ENCODE measurements at places on chromosomes 1 and 21.

DNA sequence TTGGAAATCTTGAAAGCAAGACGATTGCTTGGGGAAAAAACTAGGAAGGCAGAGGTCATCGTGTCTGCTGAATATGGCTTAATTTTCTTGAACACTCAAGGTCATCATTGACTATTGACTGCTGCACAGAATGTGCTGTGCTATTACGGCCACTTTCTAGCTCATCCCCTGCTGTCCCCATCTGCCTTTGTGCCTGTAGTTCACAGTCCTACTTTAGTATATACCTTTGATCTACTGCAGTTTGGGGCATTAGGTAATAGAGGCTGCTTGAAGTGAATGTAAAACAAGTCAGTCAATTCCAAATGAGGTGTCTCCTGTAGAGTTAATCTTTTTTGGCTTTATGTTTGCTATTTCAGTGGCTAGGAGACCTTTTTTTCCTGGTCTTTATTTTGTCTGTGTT is 8.3 kb downstream of the RAB4A start:
- no peak for DNase-seq

DNA sequence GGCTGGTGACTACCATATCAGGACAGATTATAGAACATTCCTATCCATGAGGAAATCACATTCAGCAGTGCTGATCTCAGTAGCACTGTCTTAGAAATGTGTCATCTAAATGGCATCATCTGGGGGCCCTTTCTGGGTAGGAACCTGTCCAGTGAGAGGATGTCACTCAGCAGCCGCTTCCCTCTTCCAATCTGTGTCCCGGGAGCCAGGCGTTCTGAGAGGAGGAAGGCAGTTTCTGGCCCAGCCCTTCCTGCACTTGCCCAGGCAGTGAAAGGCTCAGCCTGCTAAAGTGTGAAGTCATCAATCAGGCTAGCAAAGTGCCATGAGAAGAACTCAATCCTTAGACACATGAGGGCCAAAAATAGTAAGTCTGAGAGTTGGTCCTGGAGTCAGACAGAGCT is 25.6 kb downstream of the RAB4A start:
- DNase-seq, result peak; percentile 83

DNA sequence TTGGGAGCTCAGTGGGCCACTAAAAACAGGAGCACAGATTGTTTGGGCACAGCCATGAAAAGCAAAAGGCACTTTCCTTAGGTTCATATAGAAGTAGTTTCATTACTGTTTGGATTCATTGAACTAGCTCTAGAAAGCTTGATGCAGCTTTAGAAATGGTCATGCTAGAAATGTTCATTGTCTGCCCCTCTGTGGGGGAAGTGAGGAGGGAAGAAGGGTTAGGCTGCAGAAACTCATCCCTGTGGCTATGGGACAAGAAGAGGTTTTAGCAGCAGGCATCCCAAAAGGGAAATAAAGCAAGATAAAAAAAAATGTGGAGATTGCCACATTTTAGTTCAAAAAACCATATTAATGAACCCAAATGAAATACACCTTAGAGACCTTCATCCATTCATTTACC is 359.6 kb upstream of the PTBP2 start:
- DNase-seq, result no peak

DNA sequence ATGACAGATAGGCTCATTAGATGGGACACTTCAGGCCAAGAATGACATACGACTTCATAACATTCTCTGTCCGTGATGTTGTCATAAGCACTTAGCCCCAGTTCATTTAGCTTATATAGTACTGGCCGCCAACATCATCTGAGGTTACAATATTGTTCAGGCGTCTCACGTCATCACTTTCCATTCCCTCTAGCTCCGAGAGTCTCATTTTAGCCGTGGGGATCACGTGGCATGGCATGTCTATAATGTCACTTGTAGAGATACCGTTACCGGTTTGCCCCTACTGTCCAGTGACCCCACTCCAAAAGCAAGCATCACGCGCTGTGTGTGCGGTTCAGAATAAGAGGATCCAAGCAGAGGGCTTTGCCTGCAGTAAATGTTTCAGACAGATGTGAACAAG is 34.6 kb upstream of the HEATR1 start:
- no peak for DNase-seq

DNA sequence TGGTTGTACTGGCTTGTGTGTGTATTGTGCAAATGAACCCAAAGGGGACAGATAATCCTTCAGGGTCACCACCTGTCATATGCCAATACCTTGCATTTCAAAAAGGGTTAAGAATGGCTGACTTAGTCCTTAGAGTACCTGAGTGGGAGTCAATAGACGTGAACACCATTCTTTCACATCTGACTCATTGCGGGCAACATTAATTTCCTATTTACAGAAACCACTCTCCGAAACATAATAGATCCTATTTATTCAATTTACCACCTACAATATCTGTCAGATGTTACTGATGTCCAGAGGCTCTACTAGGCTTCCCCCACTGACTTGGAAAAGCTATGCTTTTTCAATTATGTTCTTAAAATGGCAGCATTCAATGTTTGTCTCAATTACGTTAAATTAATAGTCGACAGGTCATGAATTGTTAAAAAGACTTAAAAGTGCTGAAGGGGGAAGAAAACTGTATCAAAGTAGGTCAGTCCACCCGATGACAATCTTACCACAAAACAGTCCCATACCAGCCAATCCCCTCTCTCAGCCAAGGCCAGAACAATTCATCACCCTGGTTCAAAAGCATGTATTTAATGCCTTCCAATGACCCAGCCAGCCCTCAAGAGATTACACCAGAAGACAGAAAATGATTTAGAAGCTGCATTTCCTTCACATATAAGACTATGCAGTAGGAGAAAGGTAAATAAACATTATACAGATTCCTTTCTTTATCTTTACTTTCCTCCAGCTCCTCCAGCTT is 48.6 kb upstream of the PLA2G2C start:
- no peak for DNase-seq

GRCh38 chr1:45922374-45922773 is 119.0 kb downstream of the MAST2 start:
- no peak for DNase-seq

- no peak for DNase-seq
These were observed 6.1 kb downstream of the PRDM2 start for GRCh38 chr1:13706046-13706445.

- DNase-seq, result no peak
These were observed 47.2 kb upstream of the PAX7 start for GRCh38 chr1:18583326-18583941.

- no peak for DNase-seq
These were observed 4.4 kb downstream of the SUCO start for GRCh38 chr1:172537366-172537765.

DNA sequence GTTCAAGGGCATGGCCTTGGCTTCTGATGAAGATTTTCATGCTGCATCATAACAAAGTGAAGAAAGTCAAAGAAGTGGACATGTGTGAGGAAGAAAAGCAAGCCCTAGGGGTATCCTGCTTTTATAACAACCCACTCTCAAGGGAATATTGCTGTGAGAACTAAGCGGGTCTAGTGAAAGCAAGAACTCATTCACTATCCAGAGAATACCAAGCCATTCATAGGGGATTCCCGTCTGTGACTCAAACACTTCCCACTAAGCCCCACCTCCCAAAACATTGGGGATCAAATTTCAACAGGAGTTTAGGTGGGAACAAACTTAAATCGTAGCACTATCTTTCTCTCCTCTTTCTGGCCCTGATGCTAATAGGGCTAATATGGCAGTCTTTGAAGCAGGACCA is 98.5 kb upstream of the CTTNBP2NL start:
- DNase-seq, result no peak

DNA sequence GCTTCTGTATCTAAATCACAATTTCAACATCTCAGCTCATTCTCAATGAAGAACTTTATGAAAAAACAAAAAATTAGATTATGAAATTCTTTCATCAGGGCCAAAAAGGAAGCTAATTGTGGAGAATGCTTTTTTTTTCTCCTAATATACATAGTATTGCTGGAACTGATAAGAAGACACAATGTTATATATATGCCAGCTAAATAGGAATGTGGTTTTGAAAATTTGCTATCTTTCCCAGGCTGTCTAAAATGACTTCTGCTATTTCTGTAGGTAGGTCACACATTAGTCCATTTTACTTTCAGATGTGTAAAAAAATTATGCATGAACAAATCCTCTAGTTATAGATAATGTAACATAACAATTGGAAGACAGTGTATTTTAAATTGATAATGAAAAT is 732.9 kb downstream of the RWDD3 start:
- DNase-seq, result no peak

DNA sequence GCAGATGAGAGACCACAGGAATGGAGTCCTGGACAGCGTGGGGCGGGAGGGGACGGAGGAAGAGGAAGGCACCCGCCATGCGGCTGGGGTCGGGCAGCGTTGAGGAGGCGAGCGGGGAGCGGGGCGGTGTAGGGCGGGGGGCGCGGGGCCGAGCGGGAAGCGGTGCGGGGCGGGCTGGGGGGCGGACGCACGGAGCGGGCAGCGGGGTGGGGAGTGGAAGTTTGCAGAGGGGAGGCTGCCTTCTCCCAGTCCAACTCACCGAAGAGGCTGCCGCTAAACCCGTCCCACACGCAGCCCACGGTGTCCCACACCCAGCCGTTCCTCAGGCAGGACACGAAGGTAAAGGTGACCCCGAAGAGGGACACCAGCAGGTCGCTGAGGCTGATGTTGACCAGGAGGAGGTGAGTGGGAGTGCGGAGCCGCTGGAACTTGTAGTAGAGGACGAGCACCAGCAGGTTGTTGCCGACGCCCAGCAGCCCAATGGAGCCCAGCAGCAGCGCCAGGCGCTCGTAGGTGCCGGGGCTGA is 483 bp downstream of the CHML start:
- DNase-seq, result peak; percentile 13

- DNase-seq, result peak; percentile 68
These were observed 113.1 kb upstream of the IRF2BP2 start for GRCh38 chr1:234722904-234723720.

- DNase-seq, result no peak
These were observed 28.6 kb upstream of the TXLNA start for GRCh38 chr1:32150847-32151246.

DNA sequence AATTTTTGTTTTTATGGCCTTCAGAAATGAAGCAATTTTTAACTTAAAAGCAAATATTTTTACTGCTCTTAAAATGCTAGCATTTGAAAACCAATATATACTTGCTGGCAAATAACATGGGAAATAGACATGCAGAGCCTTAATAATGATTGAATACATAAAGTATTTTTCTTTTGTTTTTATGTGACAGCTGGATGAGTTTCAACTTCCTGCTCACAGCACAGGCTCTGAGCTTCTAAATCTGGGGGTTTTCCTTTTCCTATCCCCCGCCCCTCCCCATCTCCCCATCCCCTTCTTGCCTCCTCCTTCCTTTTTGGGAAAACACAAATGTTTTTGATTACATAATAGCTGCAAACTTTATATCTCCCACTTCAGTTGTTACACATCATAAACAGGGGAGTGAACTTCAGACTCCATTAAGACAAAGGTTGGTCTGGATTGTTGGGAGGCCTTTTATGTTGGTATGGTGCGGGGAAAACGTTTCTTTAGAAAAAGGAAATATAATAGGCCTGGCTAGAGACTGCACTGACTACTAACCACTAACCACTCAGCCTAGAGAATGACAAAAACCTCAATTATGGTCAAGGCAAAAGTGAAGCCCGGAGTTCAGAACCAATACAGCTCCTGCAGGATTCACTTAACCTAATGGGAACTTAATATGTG is 116.1 kb upstream of the GORAB start:
- DNase-seq, result no peak

DNA sequence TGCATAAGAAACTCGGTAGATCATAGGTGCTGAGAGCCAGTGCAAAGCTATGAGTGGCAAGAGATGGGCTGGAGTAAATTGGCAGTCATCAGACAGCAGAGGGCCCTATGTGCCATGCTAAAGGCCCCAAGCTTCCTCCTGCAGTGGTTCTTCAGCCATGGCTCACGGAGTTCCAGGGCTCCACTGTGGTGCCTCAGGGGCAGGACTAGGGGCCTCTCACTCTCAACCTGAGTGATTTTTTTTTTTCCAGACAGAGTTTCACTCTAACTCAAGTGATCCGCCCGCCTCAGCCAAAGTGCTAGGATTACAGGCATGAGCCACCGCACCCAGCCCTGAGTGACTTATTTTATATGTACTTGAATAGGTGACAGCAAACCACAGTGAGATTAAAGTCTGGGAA is 10.4 kb upstream of the GJA8 start:
- DNase-seq, result no peak

DNA sequence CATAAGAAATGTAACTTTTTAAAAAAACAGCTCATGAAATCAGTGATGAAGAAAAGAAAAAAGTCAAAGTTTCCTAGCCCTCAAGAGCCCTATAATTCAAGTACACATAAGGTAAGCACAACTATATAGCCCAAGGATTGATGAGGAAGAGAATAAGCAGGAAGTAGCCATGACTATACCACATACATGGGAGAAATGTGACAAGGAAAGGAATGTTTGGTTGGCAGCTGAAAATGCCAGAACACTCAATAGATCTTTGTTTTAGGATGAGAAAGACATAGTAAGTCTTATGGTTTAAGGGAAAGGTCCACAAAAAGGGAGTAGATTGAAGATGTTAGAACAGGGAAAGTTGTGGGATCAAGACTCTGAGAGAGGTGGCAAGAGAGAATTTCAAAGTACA is 5.7 kb downstream of the DOCK7 start:
- DNase-seq, result peak; percentile 31

- no peak for DNase-seq
These were observed 211.8 kb upstream of the FGGY start for GRCh38 chr1:59085101-59085500.

DNA sequence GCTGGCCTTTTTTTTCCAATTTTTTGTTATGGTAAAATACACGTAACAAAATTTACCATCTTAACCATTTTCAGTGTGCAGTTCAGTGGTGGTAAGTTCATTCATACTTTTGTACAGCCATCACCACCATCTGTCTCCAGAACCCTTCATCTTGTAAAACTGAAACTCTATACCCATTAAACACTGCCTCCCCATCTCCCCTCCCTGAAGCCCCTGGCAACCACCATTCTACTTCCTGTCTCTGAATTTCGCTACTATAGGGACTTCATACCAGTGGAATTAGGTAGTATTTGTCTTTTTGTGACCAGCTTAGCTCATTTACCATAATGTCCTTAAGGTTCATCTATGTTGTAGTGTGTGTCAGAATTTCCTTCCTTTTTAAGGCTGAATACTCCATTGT is 8.7 kb downstream of the PKNOX1 start:
- no peak for DNase-seq

DNA sequence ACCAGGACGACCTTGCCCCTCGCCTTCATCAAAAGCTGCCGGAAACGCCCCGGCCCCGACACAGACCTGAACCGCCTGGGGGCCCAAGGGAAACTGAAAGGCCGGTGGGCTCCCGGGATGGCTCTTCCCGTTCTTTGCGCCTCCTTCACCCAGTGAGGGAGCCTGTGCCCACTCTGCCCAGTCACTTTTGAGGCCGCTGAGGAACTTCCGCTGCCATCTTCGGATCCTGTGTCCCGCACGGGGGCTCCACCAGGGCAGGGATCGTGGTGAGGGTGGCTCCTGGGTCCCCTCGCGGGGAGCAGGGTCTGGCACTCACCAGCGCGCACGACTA is 104.0 kb downstream of the PPIAL4G start:
- DNase-seq, result no peak

Data from AG08395 (cell line).